IPS DF 19.7 (cell line): ENCODE measurements at places on chromosomes 1 and 21.

GRCh38 chr1:211551638-211552460, 27.1 kb downstream of the SLC30A1 start:
- no peak for DNase-seq

DNA sequence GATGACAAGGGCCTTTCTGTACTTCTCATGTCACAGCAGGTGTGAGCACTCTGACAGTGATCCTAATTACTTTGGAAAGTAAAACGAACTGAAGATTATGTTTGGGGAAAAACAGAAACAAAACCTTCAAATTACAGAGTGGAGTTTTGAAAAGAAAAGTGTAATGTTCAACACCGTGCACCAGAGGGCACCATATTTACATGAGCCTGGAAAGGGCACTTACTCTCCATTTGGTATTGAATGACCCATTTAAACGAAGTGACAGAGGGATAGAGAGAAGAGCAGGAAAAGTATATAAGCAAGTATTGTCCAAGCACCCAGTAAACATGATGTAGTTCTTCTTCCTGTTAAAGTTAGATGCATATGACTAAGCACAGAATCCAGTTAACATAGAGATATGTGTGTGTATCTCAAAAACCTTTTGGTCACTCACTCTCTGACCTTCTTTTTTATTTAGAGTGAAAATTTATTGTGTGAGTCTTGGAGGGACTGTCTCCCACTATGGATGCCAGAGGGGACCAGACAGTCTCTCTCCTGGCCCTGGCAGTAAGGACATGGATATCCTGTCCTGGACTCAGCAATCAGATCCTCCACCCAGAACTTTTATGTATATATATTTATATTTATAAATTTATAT, 3.8 kb upstream of the RGSL1 start:
- no peak for DNase-seq

GRCh38 chr1:223341121-223341520, 22.9 kb downstream of the SUSD4 start:
- no peak for DNase-seq

- DNase-seq: no peak
These were observed 167.9 kb upstream of the C8B start for GRCh38 chr1:57133686-57134085.

DNA sequence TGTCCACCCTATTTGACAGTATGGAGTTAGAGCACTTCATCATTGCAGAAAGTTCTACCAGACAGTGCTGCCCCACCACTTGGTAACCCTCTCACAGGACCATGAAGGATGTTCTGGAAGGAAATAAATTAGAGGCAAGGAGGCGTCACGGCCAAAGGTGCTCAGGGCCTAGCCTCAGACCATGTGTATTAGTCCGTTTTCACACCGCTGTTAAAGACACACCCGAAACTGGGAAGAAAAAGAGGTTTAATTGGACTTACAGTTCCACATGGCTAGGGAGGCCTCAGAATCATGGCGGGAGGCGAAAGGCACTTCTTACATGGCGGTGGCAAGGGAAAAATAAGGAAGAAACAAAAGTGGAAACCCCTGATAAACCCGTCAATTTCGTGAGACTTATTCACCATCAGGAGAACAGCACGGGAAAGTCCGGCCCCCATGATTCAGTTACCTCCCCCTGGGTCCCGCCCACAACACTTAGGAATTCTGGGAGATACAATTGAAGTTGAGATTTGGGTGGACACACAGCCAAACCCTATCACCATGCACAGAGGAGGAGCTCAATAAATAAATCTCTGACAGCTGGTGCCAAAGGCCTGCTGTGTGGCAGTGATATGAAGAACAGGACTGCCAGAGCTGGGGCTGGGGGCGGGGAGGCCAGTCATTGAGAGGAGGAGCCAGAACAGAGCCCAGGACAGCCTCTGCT, 75.8 kb downstream of the FHAD1 start:
- no peak for DNase-seq

GRCh38 chr1:22043198-22043769, 9.2 kb upstream of the CDC42 start:
- DNase-seq: no peak

DNA sequence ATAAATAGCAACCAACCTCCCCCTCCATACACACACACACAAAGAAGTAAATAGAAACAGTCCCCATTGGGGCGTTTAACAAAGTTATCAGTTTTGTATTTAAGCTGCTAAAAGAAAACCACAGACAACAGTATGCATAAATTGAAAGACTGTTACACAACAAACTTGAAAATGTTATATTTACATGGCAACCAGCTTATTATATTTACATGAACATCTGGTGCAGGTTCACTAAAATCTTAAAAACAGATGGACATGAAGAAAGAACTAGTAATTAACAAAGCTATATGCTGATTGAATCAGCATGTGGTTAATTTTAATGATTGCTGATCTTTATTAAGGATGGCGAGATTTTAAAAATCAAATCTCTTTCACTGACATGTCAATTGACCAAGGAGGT, 384.7 kb downstream of the LRRIQ3 start:
- no peak for DNase-seq

DNA sequence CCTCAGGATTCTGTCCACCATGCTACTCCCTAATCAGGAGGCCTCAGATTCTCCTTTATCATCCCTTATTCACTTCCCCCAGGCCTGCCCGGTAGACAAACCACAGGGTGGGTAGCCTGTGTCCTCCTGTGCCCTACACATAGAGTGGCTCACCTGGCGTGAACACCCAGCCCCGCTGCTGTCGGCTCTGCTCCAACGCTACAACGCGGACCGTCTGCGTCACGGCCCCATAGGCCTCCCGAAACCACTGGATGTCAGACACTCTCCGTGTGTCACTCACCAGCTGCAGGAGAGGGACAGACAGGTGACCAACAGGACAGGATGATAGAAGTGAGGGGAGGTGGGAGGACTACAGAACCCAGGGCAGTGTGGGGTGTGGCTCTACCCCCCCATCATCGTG, 10.3 kb downstream of the PMVK start:
- DNase-seq: no peak

- no peak for DNase-seq
These were observed 74.5 kb downstream of the RHOU start for GRCh38 chr1:228809621-228810394.

- no peak for DNase-seq
These were observed 226.5 kb downstream of the HMCN1 start for GRCh38 chr1:185960422-185961321.

DNA sequence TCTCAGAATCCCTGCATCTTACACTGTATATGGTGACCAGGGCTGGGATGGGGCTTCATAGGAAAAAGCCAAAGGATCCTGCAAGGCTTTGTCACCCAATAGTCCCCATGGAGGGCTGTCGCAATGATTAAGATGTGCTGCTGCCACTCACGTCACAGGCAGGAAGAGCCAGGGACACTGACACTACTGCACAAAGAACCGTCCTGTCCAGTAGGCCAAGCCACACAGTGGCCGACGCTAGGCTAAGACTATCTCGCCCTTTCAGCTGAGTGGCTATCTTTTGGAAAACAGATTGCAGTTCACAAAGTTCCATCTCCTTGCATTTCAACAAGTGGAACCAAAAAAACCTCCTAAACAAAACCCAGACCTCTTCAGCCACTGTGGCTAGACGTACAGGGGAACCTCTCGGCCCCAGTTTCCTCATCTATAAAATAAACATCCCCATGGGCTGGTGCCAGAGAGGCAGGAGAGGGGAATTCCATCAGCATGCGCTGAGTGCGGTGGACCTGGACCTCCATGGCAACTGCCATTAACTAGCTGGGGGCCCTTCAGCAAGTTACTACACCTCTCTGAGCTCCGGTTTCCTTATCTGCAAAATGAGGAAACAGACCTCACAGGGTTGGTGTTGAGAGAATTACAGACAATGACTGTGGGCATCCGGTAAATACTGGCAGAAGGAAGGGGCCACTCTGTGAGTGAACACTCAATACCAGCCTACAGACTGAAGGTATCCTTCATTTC, 8.7 kb downstream of the CAPZB start:
- no peak for DNase-seq

DNA sequence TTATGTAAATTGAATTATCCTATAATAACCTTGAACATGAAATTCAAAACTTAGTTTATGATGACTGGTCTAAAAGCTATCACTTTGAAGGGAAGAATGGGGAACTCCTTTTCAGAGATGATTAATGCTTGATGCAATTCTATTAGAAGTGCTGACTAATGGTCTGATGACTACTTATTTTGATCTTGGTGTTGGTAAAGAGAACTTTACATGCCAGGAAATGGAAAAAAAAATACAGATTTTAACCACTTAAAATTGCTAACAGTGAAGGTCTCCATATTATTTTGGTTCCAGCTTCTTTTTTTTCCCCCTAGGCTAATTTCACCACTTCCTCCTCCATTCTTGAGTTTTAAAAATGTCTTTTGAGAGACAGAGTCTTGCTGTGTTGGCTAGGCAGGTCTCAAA, 22.9 kb downstream of the S1PR1 start:
- DNase-seq: no peak

- no peak for DNase-seq
These were observed at the start of gene NIBAN1 for GRCh38 chr1:184974056-184974836. Gene NIBAN1, minus strand, starts transcription at chr1:184974508. Its CDS starts 152 bp downstream, at chr1:184974356.

DNA sequence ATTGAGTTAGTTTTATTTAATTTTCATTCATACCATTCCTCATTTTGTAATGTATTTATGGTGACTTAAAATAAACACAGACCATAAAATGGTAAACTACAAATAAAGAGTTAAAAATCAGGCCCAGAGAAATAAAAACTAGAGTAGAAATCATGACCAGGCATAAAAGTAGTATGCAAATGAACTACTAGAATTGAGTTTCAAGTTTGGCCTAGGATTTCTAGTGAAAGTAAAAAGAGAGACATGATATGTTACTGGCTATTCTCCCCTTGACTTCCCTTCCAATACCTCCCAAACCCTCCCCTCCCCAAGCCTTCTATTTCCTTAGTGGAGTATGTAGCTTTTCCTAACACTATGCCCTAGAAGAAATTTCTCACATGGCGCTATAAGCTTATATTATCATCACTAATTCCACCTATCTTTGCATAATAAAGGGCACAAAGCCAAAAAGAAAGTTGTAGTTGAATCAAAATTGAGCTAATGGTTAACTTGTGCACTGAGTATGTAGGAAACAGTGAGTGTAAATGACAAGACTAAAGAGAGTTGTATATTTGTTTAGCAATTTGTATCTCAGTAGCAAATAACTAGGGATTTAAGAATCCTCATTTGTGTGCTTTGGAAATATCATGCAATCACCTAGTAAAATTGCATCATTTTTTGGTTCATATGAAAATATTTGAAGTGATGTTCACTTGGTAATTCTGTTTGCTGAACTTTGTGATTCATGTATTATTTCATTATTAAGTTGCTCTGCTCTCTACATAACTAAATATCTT, 29.7 kb upstream of the CDC14A start:
- DNase-seq: no peak

- DNase-seq: no peak
These were observed 1.2 kb downstream of the HJV start for GRCh38 chr1:146020058-146021049.

DNA sequence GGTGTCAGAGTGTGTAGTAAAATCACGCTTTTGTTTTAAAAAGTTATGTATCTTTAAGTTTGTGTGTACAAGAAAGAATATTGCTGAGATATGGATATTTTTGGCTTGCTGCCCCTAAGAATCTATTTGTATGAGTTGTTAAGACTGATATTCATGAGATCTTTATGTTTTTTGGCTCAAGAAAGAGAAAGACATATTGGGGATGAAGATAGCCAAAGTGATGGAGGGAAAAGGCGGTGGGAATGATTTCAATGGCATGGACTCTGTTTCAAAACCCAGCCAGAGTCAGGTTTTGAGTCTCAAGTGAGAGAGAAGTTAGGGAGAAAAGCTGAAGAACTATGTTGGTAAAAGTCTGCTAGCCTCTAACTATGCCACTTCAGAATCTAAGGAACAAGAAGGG, 351.7 kb downstream of the PBX1 start:
- no peak for DNase-seq

GRCh38 chr1:43976045-43976444, 1.3 kb downstream of the ATP6V0B start:
- no peak for DNase-seq

GRCh38 chr1:18949686-18950400, 6.6 kb downstream of the IFFO2 start:
- DNase-seq: no peak

DNA sequence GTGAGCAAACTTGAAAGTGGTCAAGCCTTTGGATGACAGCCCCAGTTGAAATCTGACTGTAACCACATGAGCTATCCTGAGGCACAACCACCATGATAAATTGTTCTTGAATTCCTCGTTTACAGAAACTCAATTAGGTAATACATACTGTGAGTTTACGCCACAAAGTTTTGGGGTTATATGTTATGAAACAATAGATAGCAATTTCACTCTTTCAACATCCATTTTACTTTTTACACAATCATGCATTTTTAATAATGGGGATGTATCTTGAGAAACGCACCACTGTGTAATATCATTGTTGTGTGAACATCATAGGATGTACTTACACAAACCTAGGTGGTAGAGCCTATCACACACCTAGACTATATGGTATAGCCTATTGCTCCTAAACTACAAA, 35.4 kb downstream of the OR2C3 start:
- DNase-seq: no peak

DNA sequence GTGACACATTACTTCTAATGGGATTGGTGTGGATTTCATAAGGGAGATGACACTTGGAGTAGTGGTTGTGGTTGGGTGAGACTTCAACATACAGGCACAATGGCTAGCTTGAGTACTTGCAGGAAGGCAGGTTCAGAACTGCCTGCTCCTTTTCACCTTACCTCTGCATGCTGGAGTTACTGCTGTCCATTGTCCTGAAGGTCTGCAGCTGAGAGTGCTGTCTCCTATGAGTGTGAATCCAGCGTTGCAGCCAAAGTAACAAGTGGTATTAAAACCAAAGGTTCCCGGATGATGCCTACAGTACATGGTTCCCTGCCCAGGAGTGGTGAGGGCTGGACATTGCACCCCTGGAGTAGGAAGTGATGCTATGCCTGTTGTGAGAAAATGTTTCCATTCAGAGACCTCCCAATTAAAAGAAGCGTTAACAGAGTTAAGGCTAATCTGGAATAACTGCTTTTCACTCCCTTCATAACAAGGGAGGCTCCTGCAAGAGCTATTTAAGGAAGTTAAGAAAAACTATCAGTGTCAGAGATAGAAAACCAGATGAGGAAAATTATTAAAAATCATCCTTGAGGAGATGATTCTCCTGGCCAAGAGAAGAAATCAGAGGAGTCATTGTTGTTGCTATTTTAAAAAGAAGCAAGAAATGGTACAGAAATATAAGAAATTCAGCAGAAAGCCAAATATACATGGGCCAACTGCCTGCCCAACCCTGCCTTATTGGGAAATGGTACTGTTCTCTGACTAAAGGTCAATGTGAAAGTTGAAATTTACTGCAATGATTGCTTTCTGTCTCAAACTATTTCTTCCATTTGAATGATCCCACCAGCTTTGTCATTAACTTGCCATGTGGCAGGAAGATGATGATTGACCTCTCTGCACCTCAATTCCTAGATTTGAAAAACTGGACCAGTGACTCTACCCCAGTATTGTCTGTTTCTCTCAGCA, 9.8 kb upstream of the F5 start:
- peak; percentile 48 for DNase-seq

- DNase-seq: no peak
These were observed 12.6 kb upstream of the KLF18 start for GRCh38 chr1:44154049-44154448.

GRCh38 chr21:22083899-22084298, 1085.7 kb downstream of the NCAM2 start:
- DNase-seq: no peak

GRCh38 chr1:31289021-31289420, 7.6 kb downstream of the SNRNP40 start:
- DNase-seq: no peak
